CD4-positive, alpha-beta T cell treated with Interleukin-15 for 4 hours (primary cell): ENCODE measurements at places on chromosomes 7 and 10.

DNA sequence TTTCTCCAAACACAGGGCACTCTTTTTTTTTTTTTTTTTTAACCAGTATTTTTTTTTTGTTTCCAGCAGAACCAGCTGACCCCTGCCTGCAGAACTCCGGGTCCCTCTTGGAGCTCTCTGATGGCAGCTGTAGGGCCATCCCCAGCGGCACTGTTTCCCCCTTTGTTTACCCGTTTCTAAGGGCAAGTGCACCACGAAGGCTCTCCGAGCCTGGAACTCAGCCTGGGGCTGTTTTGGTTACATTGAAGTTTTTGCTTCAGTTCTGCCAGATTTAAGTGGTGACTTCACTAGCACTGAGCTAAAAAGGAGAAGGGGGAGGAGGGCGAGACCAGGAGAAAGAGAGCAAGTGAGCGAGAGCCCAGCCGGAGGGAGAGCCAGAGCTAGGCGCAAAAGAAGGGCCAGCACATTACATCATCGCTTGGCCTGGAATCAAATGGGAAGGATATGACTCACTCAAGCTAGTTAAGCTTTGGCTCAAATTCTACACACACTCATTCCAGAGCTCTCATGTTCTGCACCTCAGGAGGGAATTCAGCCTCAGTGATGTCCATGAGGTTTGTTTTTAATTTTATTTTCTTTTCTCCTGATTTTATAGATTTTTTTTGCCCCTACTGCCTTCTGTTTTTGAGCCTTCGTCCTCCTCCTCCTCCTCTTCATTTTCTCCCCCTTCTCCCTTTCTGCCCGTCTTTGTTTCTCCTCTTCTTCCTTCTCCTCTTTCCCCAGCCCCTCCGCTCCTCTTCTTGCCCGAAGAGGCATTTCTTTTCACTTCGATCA, 272.3 kb downstream of the TRIL start:
- peak; percentile 14 for DNase-seq

DNA sequence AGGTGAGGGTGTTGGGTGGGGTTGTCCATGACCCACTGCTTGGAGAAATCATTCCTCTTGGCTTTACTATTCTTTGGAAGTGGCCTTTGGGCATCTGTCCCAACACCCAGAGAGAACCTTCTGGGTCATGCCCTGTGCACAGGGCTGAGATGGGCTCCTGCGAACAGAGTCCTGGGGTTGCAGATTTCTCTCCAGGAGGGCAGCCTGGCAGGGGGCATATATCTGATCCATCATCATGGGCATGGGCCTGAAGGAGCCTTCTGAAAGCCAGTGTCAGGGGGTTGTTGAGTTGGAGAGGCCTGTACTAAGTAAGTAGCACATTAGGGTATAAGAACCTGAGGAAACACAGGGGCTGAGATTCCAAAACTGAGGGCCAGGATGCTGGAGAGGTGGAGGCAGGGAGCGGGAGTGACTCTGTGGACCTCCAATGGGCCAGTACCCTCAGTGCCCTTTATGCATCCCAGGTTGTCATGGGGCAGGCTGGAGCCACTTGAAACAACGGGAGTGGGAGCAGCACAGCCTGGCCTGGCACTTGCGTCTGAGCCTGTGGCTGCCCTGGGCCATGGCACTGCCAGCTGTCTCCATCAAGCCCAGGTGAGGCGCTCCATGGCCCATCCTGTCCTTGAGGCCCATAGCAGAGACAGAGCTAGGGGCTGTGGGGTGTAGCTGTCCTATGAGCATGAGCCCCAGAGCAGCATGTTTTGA, 203.7 kb downstream of the GRID1 start:
- DNase-seq: no peak

DNA sequence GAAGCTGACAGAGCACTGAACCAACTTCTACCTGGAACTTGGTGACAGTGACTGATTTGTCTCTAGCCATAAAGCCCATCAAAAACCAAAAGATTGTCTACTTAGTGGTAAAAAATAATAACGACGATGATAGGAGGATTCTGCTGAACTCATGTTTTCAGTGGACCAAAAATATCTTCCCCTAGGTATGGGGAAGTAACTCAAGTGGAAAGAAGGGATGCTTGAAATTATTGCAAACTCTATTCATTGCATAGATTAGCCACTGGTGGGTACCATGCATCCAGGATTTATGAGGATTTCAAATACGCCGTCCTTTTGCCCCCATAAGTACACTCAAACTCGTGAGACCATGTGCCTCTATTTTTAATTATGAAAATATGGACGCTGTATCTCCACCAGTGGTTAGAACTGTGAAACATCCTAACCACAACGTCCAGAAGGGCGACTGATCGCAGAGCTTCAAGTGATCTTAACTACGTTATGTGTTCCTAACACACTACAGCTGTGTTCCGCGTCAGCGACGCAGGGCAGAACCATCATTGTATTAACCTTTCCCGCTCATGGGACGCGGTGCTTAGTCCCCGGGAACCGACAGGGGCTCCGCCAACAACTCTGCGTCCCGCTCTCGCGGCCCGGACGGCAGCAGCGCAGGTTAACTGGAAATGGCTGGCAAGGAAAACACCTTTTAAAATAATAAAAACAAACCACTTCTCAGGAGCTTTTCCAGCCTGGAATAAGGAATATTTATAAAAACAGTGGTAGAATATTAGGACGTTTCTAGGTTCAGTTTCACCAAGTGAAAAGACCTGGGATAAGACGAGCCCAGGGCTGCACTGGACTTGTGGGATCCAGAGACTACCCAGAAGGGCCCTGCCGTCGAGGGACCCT, 776 bp downstream of the PEX1 start:
- peak; percentile 36 for DNase-seq

DNA sequence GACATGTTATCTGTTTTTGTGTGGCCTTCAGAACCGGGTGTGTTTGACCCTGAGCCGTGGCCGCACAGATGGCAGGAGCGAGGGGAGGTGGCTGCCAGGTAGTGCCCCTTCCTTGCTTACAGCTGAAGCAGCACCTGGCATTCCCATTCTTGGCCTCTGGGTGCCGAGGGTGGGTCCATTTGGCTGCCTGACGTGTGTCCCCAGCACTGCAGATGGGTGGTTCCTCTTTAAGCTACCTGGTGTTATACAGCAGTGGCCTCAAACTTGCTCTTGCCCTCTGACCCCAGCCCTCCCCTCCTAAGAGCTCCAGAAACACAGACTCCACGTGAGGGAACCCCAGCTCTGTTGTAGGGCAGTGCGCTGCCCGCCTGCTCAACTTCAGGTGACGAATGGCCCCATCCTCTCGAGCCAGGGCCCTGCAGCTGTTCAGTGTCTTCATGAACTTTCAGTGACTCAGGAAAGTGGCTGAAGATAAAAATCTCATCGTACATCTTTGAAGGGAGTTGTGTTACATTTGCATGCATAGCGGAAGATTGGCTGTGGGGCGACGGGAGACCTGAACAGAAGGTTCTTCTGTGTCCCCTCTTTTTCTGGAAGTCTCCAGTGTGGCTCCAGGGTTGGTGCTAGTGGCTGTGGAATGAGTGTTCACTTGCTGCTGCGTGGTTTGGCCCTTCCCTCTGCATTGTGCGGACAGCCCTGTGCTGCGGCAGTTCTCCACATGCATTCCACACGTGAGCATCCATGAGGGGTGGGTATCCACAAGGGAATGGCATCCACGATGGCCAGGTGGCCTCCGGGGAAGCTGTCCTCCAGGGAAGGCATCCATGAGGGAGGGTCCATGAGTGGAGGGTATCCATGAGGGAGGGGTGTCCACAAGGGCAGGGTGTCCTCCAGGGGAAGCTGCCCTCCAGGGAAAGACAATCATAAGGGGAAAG, 91.6 kb downstream of the INPP5A start:
- DNase-seq: no peak

DNA sequence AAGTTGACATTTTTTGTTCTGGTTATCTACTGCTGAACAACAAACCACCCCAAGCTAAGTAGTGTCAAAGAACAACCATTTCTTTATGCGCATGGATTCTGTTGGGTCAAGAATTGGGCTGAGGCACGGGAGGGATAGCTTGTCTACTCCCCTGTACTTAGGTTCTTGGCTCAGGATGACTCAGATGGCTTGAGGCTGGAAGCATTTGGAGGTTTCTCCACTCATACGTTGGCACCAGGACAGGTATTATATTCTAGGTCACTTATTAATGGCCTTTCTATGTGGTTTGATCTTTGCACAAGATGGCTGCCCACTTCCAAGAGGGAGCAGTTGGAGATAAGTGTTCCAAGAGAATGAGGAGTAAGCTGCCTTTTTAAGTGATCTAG, 11.8 kb upstream of the TFAM start:
- DNase-seq: no peak

GRCh38 chr10:74078037-74078436, 72.6 kb downstream of the AP3M1 start:
- peak; percentile 77 for DNase-seq

DNA sequence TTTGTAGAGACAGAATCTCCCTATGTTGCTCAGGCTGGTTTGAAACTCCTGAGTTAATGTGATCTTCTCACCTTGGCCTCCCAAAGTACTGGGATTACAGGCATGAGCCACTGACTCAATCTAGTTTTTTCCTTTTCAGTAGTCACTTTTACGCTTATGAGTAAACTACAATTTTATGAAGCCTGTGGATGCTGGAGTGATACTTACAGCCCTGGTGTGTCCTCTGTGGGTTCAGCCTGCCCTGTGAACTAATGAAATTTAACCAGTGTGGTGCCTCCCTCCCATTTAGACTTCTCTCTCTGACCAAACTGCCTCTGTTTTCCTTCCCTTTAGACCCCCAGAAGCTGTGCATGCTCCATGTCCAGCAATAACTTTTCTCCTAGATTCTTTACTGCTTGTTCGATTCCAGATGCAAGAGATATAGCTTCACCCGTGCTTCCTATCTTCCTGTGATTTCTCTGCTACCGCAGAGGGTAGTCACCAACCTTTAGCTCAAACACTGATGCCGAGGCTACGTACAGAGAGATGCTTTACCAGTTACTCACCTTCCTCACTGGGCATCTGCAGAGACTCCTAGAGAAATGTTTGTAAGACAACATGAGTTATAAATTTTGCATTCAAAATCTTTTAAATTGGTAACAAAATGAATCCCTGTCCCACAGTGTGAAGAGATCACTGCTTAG, 90.8 kb downstream of the KIAA1217 start:
- DNase-seq: no peak

DNA sequence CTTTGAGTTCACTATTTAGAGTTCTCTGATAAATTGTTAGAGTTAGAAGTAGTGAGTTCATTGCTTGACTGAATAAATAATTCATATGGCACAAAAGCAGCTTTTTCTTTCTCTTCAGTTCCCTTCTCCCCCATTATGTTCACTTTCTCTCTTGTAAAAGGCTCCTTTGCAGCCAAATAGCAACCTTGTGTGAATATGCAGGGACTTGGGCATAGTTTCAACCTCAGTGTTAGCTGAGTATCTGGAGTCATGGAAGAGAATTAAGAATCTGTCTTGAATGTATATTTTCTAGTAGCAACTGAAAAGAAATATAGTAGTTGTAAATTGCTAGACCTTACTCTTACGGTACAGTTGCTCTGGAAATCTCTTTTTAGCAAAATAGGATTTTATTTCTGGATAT, 31.9 kb downstream of the ZEB1 start:
- DNase-seq: no peak

DNA sequence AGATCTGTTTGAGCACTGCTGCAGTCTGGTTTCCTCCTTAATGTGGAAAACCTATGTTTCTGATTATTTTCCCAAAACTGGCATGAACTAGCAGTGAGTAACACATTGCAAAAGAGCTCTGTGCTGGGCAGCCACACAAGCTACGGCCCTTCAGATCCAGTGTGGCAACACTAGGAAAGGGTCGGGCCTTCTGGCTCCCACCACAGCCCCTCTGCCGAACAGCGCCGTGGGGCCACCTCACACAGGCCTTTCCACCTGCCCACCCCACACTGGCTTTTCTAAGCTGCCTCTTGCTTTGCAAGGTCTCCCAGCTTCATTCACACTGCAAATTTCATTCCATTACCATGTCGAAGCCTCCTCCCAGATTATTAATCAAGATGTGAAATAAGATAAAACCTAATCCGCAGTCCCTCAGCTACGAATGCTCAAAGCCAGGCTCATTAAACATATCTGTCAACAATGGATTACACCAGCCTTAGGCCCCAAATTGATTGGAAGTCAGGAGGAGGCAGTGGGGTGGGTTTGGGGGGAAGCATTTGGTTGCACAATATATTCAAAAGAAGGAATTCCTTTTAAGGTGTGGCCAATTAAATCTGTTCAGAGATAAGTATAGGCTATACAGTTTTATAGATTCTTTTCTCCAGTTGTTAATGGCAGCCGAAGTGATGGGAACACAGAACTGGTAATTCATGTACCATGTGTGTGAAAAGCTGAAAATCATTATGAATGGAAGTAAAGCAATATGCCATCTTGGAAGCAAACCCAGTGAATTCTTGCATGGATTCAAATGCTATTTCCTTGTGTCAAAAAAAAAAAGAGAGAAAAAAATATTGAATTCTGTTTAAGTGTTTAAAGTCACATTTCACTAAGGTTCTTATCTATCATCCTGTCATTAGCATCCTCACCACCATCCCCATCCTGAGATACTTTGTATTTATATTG, 223.7 kb downstream of the MTERF1 start:
- DNase-seq: no peak

DNA sequence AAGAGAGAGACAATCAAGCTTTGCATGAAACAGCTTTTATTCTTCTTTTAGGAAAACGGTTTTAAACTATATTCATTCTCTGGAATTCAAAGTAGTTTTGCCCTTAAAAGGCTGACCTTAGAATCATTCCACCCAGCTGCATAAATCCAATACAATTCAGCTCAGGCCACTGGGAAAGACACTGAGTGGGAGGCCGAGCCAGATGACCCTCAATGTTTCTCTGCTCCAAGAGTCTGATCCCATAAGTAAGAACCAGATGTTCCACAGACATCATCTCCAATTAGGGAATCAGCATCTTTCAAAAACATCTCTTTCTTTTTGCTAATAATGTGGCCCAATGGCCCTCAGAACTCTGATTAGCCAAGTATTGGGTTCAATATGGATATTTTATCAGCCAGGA, 26.1 kb downstream of the CREB3L2 start:
- DNase-seq: no peak

DNA sequence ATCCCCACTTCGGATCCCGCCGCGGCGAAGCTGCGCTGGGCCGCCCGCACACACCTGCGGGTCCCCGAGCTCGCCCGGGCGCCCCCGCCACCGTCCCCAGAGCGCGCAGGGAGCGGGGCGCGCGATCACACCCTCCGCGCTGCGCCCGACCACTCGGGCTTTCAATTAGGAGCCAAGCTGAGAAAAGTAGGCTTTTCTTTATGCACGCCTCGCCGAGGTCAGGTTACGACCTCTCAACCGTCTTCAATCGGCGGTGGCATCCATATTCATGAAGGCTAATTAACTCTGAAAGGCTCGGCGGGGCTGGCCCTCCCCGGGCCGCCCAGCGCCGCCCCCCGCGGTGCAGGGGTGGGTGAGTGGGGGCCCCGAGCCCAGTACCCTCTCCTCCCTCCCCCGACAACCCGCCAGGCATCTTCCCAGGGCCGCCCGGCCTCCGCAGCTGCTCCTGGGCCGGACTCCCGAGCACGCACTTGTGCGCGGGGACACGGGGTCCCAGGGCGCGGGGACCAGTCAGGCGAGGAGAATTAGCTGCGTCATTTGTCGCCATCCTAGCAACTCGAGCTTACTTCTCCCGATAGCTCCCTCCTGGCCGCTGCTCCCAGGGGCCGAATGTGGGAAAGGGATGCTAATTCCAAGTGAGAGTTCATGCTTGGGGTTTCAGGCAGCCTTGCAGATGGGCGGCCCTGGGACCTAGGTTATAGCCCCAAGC, 155.5 kb upstream of the LYZL2 start:
- DNase-seq: no peak
